Astrocyte of the hippocampus (primary cell): ENCODE measurements at places on chromosomes 13 and 19.

DNA sequence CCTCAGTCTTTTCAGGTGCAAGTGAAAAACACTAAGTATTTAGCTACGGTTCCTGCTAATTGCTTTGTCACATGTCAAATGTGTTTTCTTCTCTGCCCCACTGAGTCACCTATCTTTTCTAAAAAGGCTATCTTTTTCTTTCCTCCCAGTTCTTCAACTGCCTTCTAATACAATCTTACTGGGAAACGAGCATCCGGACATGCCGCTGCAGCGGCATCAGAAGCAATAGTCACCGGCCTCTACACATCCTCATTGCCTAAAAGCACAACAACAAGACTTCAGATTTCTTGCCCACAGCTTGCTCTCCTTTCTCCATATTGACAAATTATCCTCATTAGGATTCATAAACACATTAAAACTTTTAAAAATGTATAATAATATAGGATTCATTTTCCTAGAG lies 1.2 kb downstream of the PCDH9 start:
- DNase-seq = peak; percentile 37

DNA sequence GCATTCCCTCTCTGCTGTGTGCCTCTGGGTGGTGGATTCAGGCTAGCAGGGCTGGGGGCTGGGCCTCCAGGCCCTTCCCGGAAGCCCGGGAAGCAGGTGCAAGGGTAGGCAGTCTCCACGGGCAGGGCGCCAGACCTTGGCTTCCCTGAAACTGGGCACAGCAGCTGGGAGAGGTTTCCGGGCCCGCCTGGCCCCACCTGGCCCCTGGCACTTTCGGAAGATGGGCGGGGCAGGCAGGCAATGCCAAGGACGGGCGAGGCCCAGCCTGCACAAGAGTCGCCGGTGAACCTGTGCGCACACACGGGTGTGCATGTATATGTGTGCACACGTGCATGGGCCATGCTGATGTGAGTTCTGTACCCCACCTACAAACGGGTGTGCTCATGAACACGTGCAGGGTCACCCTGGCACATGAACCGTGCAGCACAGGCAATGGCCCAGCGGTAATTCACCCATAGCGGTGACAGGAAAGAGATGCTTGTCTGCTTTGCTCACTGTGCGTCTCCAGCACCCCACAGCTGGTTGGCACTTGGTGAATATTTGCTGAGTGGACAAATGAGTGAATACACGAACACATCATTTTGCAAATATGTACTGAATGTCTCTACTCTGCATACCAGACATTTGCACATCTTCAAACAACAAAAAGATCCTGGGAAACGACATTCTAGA lies 15.3 kb downstream of the GADD45B start:
- DNase-seq = peak; percentile 90

GRCh38 chr13:22700246-22700887 lies 480.4 kb upstream of the SGCG start:
- DNase-seq = no peak

DNA sequence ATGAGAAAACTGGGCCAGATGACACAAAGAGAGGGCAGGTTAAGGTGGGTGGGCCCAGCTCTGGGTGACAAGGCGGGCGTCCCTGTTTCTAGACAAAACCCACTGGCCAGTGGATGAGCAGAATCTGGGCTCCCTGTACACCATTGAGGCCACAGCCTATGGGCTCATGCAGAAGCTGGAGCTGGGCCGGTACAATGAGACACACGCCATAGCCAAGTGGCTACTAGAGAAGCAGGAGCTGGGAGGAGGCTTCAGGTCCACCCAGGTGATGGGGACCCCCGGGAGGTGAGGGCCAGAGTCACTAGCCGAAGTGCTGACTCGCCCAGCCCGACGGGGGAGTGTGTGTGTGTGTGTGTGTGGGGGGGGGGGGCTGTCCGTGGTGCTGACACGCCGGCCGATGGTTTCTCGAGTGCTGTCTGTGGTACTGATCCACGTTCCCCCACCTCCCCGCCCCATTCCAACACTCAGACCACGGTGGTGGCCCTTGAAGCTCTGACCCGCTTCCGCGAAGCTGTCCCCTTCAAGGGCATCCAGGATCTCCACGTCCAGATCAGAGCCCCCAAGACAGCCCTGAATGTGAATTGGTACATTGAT lies 24.3 kb upstream of the SHFL start:
- peak; percentile 34 for DNase-seq

- no peak for DNase-seq
These were observed 157.5 kb downstream of the DNAJC15 start for GRCh38 chr13:43180837-43181236.
